ENCODE measurements at places on chromosomes 6 and 20.

DNA sequence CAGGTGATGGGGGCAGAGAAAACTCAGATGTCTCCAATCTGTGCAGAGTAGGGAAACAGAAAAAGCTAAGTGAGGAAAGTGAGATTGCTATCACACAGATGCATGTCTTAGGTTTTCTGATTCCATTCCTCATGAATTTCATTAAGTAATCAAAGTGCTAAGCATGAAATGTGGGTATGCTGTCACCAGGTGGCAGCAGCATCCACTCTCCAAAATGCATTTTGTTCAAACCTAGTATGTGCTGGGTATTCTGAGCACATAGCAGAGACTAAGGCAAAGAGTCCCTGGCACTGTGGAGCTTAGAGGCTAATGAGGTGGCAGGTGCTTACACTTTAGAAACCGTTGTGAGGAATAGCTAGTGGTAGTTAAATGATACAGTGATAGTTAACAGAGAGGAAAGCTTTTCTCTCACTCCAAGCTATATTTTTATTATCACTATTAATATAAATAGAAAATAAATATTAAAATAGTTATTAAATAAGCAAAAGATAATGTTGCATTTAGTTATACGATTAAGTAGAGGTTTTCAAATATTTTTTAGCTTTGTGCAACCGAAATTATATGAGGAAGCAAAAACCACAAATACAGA is 179.5 kb downstream of the CDH26 start:
- DNase-seq: no peak

DNA sequence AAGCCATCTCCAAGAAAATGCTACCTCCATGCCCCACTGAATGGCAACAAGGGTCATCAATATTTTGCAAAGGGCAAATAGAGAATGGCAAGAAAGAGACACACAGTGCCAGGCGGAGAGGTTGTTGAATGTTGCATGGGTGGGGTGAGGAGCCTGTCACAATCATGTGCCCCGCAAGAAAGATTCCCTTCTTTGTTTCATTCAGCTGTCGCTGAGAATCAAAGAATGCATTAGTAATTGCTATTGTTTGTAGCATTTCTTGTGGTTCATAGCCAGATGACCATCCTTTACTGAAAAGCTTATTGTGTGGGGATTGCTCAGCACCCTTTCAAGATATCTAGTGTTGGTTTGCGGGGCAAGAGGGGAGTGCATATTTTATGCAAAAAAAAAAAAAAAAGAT is 166.5 kb upstream of the QKI start:
- DNase-seq: no peak

DNA sequence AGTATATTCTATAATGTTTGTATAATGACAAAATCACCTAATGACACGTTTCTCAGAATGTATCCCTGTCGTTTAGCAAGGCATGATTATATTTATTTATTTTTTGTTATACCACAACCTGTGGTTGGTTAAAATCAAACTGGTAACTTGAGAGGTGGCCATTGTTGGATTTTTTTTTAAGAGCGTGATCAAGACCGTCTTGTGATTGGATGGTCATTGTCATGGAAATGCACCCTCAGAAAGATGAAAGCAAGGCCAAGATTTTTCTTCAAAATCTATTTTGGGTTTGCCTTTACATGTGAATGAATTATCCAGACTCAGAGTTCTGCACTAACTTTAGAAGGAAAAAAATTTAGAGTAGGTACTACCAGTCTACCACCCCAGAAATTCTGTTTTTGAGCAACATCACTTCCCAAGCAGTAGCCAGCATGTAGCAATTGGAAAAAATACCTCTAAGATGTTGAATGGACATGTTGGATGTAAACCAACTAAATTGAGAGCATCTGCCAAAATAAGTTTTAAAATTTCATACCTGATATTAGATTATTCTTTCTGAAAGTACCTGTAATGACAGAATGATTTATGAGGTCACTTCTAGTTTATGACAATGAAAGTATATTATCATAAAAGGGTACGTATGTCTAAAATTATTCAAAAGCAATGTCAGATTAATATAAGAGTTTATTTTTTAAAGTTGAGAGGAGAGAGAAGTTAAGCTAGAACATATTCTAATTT is 50.8 kb downstream of the NCOA7 start:
- DNase-seq: no peak

DNA sequence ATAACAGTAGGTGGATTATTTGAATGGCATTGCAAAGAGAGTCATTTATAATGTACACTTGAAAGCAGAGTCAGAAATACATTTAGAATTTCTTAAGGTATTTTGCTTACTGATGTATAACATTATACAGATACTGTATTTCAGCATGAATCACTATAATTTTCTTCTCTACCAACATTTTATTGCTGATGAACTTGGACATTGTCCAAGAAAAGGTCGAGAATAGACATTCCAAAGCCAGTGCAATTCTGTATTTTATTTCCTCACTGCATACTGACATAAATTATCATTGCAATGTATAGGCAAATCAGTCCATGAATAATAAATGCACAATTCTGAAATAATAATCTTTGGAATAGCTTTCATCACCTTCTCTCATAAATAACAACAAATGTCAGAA is 1420.0 kb upstream of the EYS start:
- no peak for DNase-seq

DNA sequence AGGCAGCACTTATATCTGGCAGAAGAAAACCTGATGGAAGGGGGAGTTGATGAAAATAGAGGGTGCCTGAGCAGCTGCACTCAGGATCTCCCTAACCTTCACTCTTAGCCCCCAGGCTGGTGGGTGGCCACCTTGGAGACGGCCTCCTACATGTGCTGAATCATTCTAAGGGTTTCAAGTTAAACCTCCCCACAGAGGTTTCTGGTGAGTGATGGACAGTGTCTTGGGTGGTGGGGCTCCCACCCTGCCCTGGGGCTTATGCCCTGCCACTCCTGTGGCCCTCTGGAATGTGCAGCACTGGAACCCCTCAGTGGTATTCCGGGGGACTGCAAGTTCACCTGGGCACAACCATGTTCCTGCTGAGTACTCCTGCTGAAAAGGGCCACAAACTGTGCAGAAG is 357.2 kb downstream of the CD83 start:
- DNase-seq: no peak

DNA sequence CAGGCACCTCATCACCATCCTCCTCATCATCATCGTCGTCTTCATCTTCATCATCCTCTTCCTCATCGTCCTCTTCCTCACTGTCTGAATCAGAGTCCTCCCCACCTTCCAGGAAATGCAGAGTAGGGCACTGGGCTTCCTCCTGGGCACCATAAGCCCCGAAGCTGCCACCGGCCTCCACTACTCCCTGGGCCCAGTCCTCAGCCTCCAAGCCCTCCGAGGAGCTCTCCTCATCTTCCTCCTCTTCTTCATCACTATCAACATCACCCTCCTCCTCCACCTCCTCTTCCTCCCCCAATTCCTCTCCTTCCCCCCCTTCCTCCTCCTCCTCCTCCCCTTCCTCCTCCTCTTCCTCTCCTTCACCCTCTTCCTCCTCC is 1.7 kb downstream of the CENPB start:
- DNase-seq: no peak

DNA sequence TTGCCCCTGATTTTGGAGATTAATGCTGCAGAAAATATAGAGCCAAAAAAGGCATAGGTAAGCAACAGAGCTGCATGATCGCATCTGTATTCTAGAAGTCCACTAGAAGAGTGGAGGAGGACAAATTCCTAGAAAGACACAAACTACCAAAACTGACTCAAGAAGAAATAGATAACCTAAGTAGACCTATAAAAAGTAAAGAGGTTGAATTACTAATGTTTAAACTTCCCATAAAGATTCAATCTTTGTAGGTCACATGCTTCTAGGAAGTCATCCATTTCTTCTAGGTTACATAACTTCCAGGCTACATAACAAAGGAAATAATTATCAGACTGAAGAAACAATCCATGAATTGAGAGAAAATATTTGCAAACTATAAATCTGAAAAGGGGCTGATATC is 84.4 kb downstream of the JPH2 start:
- no peak for DNase-seq

- DNase-seq: no peak
These were observed 85.5 kb downstream of the KHDC1L start for GRCh38 chr6:73139681-73140383.

GRCh38 chr20:2762578-2763131 is 37.8 kb downstream of the CPXM1 start:
- peak; percentile 25 for DNase-seq

GRCh38 chr20:51660672-51661608 is 107.2 kb downstream of the ATP9A start:
- DNase-seq: no peak

- no peak for DNase-seq
These were observed 41.2 kb downstream of the IGF2R start for GRCh38 chr6:160010067-160010466.

- no peak for DNase-seq
These were observed 268.0 kb downstream of the SMOC2 start for GRCh38 chr6:168708984-168709383.

DNA sequence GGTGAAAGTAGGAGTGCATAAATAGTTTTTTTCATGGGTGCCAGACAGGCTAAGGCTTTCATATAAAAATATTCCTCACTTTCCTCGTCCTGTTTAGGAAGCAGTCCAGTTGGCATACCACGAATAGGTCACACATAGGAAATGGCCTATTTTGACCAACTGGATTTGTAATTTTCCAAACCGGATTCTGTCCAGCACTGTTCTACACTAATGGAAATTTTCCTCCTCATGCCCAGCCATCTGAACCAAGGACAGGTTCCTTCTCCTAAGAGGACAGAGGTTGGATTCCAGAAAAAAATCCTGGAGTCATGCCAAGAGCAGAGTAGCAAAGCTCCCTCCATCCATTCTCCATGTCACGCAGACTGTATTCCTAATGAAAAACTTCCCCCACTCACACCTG is 43.1 kb downstream of the PANK2 start:
- DNase-seq: no peak

- DNase-seq: no peak
These were observed 24.1 kb downstream of the RBCK1 start for GRCh38 chr20:432208-432607.

DNA sequence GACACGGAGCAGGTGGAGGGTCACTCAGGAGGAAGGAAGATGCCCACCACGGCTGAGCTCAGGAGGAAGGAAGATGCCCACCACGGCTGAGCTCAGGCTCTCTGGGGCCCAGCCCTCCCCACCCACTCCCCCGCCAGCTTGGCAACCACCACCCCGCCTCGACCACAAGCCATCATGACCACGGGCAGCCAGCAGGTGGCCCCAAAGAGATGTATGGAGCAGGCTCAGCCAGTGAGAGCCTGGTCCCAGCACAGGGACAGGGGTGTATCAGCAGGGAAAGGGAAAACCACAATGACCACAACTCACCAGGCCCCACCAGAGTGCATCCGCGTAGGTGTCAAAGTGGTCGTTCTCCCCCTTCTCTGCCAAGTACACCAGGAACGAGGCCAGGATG is 30.4 kb downstream of the KCNQ2 start:
- peak; percentile 46 for DNase-seq

GRCh38 chr6:27145731-27146455 is 101.6 kb upstream of the PRSS16 start:
- peak; percentile 91 for DNase-seq

DNA sequence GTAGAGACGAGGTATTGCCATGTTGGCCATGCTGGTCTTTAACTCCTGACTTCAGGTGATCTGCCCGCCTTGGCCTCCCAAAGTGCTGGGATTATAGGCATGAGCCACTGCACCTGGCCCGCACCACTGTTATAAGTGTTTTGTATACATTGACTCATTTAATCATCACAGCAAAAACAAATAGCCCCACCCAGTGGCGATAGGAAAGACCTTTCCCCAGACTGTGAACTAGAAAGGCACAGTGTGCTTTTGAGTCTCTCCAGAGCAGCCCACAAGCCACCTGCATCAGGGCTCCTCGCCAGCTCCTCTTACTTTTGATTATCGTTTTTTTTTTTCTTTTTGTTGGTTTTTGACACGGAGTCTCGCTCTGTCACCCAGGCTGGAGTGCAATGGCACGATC is 27.9 kb upstream of the ZFP64 start:
- DNase-seq: no peak

- DNase-seq: no peak
These were observed 621.6 kb downstream of the KIF16B start for GRCh38 chr20:15951658-15952057.

DNA sequence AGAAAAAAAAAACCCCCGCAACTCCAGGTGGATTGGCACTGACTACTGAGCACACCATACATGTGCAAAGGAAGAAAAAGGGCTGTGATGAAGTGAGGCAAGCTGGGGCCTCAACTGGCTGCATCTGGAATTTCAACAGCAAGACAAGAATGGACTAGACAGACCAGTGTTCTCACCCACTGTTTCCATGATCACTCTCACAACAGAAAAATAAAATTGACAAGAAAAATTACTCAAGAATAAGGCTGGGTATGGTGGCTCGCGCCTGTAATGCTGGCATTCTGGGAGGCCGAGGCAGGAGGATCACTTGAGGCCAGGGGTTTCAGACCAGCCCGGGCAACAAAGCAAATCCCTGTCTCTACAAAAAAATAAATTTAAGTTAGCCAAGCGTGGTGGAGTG is 18.8 kb downstream of the ZNF217 start:
- DNase-seq: no peak

DNA sequence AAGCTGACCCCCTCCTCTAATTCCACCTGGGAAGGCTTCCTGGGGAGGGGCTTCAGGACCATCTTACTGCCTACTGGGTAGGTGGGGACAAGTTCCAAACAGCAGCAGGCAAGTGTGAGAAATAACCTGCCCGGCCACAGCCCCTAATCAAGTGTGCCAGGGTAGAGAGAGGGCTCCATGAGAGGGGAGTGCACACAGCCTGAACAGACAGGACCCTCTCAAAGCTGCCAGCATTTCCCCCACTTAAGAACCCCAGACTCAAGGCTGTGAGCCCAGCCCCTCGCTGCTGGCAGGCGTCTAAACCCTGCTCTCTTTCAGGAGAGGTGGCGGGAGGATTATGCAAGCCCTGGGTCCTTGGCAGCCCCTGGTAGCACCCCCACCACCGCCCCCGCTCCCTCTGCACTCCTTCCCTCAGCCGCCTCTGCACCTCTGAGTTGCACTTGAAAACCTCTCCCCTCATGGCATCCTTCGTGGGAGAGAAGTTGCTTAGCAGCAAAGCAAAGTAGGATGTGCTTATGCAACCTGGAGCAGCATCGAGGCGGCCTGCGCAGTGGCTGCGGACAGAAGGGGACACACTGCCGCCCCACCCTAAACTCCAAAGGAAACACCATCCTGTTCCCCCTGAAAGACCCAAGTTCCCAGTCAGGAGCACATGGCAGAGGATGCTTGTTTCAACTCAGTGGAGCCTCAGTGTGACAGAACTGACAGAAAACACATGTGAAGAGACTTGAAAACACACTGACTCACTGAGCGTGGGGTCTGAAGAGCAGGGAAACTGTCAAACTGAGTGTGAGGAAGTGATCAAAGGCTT is 10.5 kb downstream of the DDRGK1 start:
- no peak for DNase-seq

DNA sequence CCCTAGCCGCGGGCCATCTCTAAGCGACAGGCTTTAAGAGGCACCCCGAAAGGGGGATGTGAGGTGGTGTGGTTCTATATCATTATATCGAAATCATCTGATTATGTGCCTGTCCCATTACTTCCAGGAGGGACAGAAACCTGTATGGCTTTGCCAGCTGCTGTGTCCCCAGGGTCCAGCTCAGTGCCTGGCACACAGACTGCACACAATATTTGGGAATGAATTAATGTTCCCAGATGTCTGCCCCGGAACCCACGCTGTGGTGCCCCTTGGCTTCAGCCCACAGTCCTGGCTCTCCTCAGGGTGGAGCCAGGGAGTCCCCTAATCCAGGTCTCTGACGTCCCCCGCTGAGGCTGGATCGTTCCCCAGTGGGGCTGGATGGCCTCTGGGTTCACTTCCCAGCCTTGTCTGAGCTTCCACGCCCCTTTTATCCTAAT is 8.9 kb upstream of the AHCY start:
- no peak for DNase-seq
